ENCODE measurements at places on chromosomes 3 and 15. TPM values are rescaled to one million over a fixed set of nuclear protein-coding genes. Genes with fewer than 3 reads are reported as not detected.

- no peak for DNase-seq
These were observed 549.4 kb upstream of the MDFIC2 start for GRCh38 chr3:70861855-70862254.

GRCh38 chr15:72047020-72047419, 70.9 kb downstream of the MYO9A start:
- no peak for DNase-seq

DNA sequence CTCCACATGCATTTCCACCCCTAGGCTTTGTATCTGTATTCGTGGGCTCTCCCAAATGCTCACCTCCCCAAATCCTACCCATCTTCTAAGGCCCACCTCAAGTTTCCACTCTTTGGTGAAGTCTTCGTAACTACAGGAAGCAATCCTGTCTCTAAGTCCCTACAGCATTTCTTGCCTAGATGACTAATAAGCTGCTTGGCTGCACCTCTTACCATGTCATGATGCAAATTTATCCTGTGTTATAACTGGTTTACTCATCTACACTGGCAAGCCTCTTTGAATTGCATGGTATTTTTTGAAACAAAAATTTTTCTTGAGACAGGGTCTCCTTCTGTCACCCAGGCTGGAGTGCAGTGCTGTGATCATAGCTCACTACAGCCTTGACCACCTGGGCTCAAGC, 73.3 kb downstream of the SETMAR start:
- peak; percentile 13 for DNase-seq

DNA sequence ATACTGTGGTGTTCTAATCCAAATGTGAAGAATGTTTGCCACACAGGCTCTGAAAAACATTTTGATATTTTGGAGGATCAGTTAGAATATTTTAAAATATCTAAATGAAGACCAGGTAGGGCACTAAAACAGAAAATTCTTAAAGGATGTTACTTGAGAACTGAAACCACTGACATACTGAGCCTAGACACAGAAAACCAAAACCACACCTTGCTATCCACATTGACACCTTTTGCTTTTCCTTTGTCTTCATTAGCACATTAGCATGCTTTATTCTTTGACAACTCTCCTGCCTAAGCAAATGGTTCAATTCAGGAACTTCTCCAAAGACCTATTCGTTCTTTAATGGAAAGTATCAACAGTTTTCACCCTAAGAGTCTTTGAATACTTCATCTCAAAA, 835.9 kb upstream of the GRM7 start:
- no peak for DNase-seq

DNA sequence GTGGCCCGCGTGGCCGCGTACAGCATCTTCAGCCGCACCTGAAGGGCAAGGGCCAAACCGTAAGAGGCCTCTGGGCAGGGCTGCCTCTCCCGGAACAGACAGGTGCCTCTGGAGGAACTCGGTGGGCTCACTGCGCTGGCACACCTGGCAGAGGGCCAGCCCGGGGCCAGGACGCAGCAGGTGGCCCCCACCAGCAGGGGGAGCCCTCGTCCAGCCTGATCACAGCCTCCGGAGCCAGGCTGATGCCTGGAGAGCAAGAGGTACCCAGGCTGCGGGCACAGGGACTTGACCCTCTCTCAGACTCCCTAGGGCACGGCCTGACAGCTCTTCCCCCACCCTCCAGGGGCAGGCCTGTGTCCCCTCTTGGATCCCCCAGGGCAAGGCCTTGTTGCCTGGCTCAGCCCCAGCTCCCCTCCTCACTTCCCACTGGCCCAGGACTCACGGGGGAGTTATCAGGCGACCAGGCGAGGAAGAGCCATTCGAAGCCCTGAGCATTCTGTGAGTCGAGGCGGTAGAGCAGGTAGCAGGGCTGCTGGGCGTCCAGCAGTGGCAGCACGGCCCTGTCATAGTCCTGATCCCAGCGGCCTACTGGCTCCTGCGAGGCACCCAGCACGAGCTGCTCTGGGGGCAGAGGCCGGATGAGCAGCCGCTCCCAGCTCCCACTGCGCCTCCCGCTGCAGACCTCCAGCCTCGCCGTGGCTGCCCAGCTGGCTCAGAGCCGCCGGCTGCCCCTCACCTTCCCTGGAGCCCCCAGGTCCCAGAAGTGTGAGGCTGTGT, 6.2 kb upstream of the TLR9 start:
- DNase-seq, result peak; percentile 82

GRCh38 chr3:175704366-175705055, 845.4 kb downstream of the NAALADL2 start:
- DNase-seq, result no peak

- no peak for DNase-seq
These were observed 155.7 kb downstream of the NUP210 start for GRCh38 chr3:13264468-13264795.

- DNase-seq, result no peak
These were observed 21.9 kb downstream of the AAGAB start for GRCh38 chr15:67232591-67232990.

DNA sequence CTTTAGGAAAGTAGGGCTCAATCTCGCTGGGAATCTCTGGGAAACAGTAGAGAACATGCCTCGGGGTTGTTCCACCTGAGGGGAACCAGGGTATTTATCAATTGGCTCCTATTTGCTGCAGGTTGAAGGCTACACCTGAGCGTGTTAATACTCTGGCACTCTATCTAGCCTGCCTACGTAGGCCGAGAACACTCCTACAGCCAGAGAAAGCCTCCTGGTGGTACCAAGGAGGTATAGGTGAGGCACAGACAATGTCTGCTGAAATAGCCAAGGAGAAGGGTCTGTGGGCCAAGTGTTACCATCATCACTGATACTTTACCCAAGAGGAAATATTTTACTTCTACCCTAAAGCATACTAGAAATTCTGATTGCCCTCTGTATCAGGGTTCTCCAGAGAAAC, 341.0 kb upstream of the UBE2E2 start:
- no peak for DNase-seq

DNA sequence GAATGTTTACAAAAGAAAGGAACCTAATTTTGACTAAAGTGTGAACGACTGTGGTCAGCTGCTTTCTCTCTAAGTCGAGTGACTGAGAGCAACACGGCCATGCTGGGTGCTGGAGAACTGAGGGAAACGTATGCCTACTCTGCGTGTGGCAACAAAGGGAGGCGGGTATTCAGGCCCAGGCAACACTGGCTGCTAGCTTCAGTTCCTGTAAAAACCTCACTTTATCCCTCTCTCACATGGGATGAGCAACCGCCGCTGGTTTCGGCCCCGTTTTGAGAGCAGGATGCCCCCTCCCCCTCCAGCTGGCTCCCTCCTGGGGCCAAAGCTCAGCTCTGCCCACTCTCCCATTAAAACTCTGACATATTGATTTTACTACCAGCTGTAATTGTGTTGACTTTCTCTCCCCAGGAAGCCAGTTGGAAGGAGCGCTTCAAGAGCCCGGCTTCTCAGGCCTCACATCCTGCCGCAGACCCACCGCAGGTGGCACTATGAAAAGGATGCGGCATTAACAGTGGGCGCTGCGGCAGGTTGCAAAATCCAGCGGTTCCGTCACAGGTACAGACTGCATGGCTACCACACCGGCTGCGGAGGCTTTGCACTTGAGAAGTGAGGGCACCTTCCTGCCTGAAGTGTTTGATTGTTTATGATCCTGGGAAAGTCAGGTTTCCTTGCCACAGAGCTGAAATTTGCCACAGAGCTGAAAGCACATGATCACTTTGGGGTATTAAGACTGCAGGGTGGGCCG, 12.7 kb downstream of the PLXND1 start:
- DNase-seq, result peak; percentile 55

DNA sequence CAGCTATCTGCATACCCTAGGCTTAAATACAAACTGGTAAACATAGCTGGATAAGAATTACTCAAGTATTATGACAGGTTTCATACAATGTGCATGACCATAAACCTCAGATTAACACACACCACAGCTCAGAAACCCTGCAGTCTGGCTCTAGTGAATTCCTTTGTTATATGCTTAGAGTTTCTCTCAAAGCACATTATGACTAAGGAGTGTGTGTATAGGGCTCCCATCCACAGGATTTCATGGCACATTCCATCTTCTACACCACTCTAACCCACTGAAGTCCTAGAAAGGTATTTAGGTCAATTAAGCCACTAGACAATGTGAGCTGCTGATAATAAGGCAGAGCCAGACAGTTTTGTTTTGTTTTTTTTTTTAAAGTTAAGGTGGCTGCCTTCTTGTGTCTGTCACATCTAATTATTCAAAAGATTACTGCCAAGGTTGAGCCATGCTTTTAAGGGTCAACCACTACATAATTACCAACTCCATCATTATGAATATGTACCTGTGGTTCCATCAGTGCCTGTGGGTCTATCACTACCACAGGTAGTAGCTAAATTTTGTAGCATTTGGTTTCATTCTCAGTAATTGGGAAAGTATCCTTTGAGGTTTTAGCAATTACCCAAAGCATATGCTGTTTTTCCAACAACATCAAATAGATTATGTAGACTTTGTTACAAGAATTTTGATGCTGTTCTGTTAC, 107.0 kb downstream of the ALCAM start:
- DNase-seq, result peak; percentile 15

DNA sequence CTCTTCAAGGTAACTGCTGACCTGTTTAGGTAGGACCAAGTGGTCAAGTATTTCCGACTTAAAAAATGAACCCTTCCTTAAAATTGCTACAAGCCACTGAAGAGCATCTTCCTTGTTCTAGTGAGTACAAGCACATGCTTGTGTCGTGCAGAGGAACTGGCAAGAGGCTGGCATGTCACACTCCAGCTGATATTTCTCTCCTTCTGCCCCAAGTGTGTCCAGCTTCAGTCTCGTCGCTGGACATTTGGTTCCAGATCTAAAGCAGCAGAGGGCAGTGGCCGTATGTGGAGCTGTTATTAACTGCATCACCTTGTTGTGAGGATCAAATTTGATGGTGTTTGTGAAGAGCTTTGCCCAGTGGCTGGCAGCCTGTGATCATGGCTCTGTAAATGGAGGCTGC, 10.0 kb downstream of the RBP2 start:
- DNase-seq, result peak; percentile 4

GRCh38 chr3:144121661-144122060, 150.0 kb downstream of the DIPK2A start:
- no peak for DNase-seq

GRCh38 chr15:52180196-52180835, 10.9 kb downstream of the GNB5 start:
- no peak for DNase-seq

DNA sequence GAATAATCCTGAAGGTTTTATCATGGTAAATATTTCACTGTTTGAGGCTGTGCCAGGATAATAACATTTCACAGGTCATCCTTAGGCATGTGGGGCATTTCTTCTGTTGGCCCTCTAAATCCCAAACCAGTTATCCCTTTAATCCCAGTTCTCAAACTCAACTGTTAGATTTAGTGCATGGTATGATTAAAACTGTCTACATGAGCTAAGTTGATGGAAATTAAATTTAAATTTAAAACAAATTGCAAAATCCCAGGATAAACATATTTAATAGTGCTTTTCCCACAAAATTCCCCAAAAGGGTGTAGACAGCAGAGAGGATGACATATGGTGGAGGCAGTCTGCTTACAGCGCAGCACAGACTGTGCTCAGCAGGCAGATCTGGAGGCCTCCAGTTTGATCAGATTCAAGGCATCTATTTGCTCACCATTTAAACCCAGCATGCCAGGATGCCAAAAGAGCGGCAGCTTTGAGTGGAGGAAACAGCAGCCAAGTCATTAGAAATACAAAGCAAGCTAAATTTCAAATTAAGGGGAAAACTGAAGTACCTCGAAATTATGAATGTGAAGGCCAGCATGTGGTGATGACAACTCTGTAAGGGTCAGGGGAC, 325.8 kb downstream of the KCNH8 start:
- no peak for DNase-seq

- peak; percentile 75 for DNase-seq
These were observed 13.9 kb downstream of the PLXND1 start for GRCh38 chr3:129592381-129593131.

- DNase-seq, result no peak
These were observed 44.0 kb upstream of the MAGI1 start for GRCh38 chr3:66082679-66083078.

- no peak for DNase-seq
These were observed 89.9 kb downstream of the IQSEC1 start for GRCh38 chr3:12983319-12983718.

DNA sequence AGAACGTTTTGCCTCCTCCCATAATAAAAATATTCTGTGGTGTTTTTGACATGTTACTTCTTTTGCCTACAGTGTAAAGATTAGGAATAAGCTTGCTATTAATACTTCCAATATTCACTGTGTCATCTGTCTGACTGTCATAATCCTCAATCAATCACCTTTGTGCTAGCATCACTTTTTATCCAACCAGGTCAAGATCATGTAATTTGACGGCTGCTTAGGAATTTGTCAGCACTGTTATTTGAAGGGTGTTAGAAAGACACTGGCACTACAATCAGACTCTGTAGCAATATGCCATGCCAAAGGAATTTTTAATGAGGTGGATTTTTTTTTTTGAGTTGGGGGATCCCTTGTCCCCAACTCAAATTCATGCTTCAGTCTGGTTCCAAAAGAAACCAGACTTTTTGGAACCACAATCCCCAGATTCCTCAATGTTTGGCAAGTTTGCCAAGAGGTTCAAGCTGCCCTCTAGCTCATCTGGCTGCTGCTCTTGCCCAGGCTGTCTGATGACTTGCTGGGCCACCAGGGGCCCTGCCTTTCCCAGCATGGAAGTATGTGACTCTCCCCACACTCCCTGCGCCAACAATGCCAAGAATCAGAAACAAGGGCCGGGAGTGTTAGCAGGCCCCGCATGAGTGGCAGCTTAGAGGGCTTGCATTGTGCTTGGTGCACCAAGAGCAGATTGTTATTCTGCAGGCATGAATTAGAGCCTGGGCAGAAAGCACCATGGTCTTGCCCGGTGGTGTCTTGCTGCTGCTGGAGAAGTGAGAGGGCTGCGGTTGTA, 58.6 kb upstream of the TSC22D2 start:
- DNase-seq, result no peak

- peak; percentile 39 for DNase-seq
These were observed 464.1 kb upstream of the RARB start for GRCh38 chr3:24963762-24964625.

- DNase-seq, result peak; percentile 23
These were observed 138.0 kb upstream of the SMAD3 start for GRCh38 chr15:66927201-66928077.

DNA sequence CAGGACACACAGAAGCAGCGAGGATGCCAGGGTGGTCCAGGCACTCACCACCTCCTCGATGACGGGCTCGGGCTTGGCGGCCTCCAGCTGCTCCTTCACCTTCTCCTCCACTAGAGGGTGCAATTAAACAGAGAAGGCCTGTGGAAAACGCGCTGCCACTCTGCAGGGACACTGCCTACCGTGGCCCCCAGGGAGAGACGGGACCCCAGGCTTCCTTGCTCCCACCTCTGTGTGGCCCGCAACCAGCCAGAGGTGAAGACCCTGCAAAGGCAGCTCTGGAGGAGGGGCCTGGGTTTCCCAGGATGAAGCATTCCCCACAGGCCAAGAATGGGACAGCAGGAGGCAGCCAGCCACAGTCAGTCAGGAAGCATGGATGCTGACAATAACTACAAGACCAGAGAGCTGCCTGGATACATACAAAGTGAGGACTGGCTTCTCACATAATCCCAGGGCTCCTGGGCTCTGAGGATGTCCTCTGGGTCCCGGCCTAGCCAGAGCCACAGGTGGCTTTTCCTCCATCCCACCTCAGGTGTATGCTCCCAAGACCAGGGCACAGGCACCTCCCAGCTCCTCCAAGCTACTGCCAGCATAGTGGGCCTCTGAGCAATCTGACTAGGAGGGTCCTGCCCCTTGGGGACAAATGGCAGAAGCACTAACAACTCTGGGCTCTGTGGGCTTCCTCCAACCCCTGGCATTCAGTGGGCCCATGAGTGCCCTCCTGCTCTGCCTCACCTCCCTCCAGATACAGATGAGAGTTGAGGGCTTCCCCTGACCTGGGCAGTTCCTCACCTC, 46.2 kb downstream of the PTH1R start:
- peak; percentile 67 for DNase-seq

Gene C3orf62
- total RNA-seq, result 1.3 TPM

Gene MASP1
- total RNA-seq, result 0.40 TPM

Gene TMEM207
- not detected for total RNA-seq

Gene GOLGA6B
- total RNA-seq, result not detected

Gene PRSS50
- total RNA-seq, result not detected
